ENCODE measurements at places on chromosomes 4 and X.

DNA sequence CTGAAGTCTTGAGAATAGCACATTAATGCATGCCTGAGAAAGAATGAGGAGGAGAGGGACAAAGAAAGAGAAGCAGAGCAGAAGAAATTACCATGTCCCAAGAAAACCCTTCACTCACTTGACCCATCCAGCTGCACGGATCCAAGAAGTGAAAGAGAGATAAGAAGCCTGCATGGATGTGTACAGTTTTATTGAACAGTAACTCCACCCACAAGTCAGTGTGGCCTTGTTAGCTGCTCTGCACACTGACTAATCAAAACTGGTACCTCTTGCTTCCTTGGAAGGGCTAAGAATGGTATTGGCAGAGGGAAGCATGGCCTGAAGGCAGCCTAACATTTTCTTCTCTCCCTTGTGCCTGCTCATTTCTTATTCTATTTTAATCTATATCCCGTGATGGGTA is 163.9 kb downstream of the SLC7A11 start:
- DNase-seq = no peak

DNA sequence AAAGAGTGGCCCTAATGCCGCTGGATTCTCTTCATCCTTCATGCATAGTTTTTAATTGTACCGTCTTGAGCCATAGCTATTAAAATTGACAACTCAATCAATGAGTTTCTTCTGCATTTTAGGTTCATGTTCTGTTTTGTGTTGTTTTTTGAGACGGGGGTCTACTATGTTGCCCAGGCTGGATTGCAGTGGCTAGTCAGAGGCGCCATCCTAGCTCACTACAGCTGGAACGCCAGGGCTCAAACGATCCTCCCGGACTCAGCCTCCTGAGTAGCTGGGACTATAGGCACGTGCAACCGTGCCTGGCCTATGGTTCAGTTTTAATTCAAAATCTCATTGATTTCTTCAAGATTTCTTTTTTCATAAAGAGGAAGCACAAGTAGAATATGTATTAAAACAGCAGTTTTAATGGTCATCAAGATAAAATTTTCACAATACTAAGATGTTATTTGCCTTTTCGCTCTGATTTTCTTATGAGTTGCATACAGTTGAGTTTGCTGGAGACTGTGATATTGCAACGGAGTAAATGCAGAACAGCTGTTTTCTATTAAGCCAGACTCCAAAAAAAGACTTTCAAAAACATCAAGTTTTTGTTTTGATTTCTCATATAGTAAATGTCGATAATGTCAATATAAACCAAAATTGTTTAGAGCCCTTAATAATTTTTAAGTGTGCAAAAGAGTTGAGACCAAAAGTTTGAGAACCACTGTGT is 1.1 kb upstream of the STX18 start:
- no peak for DNase-seq

GRCh38 chrX:138463476-138463875 is 248.0 kb downstream of the FGF13 start:
- DNase-seq = no peak

- no peak for DNase-seq
Measured at GRCh38 chr4:57370691-57371090, 260.5 kb upstream of the IGFBP7 start.

- no peak for DNase-seq
Measured at GRCh38 chr4:8307121-8307520, 37.6 kb downstream of the HTRA3 start.

GRCh38 chr4:2298532-2298991 is 36.7 kb upstream of the MXD4 start:
- no peak for DNase-seq

DNA sequence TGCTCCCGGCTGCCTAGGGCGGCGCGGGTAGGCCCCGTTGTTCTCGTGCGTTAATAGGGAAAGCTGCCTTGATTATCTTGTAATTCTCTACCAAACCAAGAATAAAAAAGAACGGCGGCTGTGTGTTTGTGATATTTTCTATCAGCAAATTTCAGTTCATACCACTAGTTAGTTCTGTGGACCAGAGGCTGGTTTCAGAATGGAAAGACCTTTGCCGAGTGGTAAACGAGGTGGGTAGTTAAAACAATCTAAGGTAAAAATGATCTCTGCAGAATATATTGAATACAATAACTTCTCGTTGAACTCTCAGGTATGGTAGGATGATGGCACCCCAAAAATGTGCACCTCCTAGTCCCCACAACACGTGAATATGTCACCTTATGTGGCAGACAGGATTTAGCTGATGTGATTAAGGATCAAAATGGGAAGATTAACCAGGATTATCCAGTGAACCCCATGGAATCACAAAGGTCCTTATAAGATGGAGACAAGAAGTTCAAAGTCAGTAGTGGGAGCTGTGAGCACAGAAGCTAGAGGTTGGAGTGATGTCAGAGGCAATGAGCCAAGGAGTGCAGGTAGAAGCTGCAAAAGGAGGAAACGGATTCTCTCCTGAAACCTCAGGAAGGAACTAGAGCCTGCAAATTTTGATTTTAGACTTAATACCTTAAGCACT is 574 bp upstream of the CFAP97 start:
- no peak for DNase-seq

DNA sequence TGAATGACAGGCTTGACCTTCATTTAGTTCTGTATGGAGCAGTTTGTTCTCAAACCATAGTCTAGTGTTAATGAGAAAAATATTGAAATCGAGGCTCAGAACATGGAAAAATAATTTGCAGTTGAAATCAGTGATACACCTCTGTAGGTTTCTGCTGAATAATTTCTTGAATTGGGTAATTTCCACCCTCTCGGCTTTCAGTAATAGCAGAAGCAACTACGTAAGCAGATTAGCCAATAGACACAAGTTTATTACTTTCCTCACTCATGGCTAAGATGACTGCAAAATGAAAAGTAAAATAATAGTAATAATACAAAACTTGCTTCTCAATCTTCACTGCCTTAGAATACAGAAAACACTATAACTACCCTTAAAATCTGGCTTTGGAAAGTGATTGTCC is 46.0 kb downstream of the USP38 start:
- peak; percentile 61 for DNase-seq

DNA sequence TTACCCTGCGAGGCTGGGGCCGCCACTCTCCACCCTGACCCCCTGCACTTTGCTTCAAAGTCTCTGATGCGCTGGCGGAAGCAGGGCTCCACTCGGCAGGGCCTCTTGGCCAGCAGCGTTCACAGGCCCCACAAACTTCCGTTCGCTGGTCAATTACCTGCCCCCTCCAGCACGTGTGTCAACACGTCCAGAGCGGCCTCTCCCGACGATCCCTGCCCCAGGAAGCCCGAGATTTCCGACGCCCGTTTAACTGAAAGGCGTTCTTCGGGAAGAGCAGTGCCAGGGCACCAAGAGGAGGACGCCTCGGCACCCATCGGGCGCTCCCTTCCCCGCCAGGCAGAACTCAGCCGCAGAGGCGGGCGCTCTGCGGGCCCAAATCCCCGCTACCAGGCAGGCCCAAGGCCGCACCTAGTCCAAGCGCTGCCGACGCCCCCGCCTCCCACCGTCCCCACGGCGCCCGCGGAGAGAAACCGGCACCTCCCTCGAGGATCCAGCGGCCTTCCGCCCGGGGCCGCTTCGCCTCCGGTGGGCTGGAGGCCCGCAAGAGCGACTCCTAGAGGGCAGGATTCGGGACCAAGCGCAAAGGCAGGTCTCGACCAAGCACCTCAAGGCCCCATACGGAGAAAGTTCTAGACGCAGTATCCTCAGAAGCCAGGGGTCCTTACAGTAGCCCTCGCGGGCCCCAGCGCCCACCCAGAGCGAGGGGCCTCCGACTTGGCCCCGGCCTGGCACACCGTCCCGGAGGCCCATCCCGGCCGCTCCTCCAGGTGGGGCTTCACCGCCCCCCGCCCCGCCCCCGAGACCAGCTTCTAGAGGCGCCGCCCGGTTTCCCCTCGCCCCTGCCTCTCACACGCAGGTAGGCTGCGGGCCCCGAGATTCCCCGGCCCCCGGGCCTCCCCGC is 586 bp downstream of the BCAP31 start:
- peak; percentile 42 for DNase-seq

- peak; percentile 83 for DNase-seq
Measured at GRCh38 chr4:26076000-26076587, 162.1 kb downstream of the SMIM20 start.

DNA sequence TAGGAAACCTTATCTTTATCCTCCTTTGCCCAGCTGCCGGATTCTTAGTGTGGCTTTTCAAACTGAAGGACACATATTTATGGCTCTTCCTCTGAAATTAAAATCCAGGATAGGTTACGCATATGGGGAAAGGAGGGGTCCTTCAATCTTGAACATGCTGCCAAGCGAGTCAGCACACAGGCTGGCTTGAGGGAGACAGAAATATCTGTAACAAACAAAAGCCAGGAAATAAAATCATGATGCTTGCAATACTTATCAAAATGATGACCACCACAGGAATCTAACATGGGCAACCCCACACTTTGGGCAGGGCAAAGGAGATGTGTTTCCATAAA is 196.4 kb upstream of the LDB2 start:
- no peak for DNase-seq

DNA sequence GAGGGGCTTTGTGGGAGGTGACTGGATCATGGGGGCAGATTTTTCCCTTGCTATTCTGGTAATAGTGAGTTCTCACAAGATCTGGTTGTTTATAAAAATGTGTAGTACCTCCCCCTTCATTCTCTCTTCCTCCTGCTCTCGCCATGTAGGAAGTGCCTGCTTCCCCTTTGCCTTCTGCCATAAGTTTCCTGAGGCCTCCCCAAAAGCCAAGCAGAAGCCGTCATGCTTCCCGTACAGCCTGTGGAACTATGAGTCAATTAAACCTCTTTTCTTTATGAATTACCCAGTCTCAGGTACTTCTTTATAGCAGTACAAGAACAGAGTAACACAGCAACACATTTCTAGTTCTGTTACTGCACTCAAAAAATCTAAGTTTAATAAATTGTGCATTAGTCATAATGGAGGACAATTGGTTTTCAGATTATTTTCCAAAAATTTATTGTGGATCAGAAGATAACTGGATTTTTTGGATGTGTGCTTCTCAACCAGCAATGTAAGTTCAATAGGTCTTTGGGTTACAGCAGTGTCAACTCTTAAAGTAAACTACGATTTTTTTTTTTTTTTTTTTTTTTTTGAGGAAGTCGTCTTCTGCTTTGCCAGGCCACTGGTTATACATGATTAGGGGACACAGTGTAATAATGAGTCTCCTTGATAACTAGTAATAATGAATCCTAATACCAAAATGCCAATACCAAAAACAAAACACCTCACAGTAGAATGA is 69.9 kb downstream of the CHIC2 start:
- DNase-seq = peak; percentile 54

DNA sequence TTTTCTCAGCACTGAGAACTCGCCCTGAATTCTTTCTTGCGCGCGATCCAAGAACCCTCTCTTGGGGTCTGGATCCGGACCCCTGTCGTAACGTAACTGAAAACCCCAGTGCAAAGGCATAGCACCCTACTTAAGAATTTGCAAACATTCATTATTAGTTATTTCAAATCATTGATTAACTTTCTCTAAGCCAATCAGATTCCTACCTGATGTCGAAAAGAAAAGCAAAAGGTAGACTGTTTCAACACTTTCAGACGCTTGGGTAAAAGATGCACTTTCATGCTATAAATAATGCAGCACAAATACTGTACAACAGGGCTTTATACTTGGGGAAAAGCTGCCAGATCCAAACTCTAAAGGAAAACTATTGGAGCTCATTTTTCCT is 817 bp upstream of the WDR19 start:
- DNase-seq = no peak

DNA sequence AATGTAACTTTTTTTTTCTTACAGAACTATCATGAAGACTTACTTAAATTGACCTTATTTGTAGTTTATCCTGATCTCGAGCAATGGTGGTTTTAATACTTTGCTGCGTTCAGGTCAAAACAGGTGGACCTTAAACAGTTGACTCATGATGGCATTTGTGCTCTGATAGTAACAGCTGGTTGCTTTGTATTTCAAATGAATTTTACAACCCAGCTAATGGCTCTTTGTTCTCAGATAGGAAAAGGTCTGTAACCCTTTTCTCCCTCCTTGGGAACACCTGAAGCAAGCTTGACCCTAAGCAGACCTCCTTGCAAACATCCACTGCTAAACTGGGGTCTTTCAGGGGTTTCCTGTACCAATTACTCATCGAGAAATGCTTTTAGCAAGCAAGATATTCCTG is 79.2 kb downstream of the F11 start:
- no peak for DNase-seq

GRCh38 chr4:156169861-156170260 is 216.2 kb upstream of the CTSO start:
- DNase-seq = no peak

DNA sequence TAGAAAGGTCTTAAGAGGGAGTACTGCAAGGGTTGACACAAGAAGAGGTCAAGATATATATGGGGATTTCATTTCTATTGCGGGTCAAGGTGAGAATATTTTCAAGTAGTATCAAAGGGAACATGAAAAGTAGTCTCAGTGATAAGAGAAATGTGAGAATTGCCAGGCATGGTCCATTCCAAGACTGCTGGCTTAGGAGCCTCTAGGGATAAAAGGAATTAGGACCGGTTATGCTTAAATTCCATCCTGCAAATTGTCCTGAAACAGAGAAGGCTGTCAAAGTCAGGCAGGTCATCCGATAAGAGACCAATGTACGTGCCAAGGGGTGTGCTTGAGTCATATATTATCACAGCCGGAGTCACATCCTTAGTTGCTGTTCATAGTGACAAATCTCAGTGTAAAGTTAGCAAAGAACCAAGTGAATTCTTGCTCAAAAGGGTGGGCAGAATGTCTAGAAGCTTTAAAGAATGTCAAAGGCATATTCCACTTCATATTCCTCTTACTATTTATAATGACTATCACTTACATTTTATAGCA is 133.6 kb downstream of the CBLL2 start:
- DNase-seq = no peak

DNA sequence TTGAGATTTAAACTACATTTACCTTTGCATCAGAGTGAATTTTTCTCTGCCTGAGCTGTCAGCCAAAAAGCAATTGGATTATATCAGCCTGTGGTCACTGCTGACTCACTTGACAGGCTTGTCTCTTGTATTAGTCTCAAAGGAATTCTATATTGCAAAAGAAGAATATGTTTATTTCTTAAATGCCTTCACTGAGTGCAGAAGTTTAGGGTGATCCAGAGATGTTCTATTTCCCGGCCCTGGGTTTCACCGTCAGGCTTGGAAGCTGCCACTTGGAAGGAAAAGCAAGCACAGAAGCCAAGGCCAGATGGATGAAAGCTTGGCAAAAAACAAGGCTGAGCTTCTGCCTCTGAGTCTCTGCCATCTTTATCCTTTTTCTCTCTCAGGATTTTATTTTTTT is 80.9 kb downstream of the FAM114A1 start:
- DNase-seq = no peak

DNA sequence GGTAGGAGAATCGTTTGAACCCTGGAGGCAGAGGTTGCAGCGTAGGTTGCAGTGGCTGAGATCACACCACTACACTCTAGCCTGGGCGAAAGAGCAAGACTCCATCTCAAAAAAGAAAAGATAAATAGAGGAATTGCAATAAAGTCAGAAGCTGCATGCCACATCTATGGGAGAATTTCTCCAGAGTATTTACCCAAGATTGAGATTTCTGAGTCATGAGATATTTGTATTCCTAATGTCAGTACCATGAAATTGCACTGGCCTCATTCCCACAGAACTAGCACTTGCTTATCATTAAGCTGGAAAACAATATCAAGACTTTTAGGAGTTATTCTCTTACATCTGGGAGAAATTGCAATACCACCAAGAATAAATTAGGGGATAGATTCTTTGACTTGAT is 37.4 kb downstream of the ASIC5 start:
- DNase-seq = no peak

GRCh38 chr4:68765876-68766275 is 49.9 kb upstream of the UGT2B10 start:
- no peak for DNase-seq

All from suppressor macrophage treated with lipopolysaccharide for 1 hour (primary cell).